ENCODE measurements at places on chromosomes 3 and 15.

- DNase-seq: no peak
These were observed 240.4 kb downstream of the RPLP1 start for GRCh38 chr15:69693059-69693458.

DNA sequence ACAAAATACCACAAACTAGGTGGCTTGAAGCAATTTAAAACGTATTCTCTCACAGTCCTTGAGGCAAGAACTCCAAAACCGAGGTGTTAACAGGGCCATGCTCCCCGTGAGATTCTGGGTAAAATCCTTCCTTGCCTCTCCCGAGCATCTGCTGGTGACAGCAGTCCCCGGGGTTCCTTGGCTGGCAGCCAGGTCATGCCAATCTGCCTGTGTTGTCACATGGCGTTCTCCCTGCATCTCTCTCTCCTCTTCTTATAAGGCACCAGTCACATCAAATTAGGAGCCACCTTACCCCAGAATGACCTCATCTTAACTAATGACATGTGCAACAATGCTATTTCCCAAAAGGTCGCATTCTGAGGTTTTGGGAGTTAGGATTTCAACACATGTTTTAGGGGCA is 26.3 kb upstream of the LRRN1 start:
- no peak for DNase-seq

GRCh38 chr3:109191421-109191820 is 54.9 kb downstream of the C3orf85 start:
- no peak for DNase-seq

GRCh38 chr3:160409812-160410610 is 10.6 kb downstream of the SMC4 start:
- DNase-seq: no peak

GRCh38 chr3:188071636-188072035 is 82.3 kb upstream of the LPP start:
- DNase-seq: no peak

GRCh38 chr15:57334257-57334656 is 42.0 kb upstream of the CGNL1 start:
- no peak for DNase-seq

DNA sequence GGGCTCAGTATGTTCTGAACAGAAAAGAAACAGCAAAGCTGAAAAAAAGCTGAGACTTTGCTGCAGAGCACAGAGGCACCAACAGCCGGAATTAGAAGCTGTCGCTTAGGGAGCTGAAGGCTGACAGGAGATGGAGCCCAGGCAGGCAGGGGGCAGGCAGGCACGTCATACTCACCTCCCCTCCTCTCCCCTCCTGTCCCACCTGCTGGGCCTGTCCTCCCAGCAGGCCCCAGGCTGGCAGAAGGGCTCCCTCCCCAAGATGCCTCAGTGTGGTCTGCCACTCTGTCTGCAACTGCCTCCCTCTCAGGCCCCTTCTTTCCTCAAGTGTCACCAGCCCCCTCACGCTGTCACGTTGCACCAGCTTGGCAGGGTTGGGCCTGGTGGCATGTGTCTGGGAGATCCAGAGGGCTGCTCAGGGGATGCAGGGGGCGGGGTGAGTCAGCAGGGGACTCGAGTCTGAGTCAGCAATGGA is 3.2 kb upstream of the ANKRD63 start:
- DNase-seq: no peak

DNA sequence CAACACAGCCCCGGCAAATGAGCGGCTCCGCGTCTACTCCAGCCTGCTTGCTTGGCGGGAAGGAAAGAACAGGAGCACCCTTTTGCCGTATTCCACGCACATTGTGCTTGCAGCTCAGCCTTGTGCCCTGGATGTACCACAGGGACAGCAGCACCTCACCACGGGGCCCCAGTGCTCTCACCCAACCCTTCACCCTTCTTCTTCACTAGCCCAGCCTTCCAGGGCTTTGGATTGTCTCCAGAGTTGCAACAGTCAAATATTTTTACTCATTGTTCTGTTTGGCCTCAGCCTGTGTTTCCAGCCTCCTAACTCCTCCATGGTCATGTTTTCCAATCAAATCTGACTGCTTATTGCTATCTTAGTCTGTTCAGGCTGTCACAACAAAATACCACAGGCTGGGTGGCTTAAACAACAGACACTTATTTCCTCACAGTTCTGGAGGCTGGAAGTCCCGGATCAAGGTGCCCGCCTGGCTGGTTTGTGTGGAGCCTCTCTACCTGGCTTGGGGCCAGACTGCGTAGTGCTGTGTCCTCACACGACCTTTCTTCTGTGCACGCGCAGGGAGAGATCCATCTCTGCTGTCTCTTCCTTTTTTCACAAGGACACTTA is 79.2 kb upstream of the ABHD17C start:
- DNase-seq: no peak

GRCh38 chr15:61743345-61743909 is 316.8 kb downstream of the VPS13C start:
- no peak for DNase-seq

DNA sequence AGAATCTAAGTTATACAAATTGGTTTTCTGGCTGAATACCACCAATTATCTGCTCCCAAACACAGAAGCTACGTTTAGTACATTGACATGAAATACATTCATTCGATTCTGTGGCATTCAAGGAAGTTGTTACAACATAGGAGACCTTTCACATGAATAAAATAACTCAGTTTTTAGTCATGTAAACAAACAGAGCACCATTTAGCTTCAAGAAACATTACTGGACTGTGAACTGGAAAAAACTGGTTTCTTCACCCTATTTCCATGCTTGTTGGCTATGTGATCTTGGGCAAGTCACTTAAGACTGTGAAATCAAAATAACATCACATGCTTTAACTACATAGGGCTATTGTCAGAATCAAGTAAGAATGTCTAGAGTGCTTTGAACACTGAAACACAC is 46.2 kb downstream of the NRG4 start:
- no peak for DNase-seq

DNA sequence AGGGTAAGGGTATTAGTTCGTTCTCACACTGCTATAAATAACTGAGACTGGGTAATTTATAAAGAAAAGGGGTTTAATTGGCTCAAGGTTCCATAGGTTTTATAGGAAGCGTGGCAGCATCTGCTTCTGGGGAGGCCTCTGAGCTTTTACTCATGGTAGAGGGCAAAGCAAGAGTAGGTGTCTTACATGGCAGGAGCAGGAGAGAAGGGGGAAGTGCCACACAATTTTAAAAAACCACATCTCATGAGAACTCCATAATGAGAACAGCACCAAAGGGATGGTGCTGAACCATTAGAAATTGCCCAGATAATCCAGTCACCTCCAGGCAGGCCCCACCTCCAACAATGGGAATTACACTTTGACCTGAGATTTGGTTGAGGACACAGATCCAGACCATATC is 12.2 kb downstream of the RNF111 start:
- no peak for DNase-seq

GRCh38 chr3:78734048-78734637 is 1033.7 kb downstream of the ROBO1 start:
- DNase-seq: no peak

GRCh38 chr3:12902181-12902999 is 61.0 kb upstream of the RPL32 start:
- DNase-seq: no peak

DNA sequence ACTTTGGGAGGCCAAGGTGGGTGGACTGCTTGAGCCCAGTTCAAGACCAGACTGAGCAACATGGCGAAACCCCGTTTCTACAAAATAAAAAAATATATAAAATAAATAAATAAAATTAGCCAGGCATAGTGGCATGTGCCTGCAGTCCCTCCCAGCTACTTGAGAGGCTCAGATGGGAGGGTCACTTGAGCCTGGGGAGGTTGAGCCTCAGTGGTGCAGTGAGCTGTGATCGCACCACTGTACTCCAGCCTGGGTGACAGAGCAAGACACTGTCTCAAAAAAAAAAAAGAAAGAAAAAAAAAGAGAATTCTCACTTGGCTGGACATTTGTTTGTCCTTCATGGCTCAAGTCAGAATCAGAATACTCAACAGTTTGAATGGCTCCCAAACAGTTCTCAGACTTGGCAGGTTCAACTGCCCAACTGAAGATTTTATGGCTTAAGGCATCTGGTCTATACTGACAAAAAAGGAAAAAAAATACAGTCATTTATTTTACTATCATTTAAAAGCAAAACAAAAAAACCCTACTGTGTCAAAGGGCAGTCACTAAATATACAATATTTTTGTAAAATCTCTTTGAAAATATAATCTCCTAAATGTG is 106.6 kb downstream of the FBXL22 start:
- DNase-seq: no peak

GRCh38 chr15:29467091-29467490 is 197.5 kb upstream of the NSMCE3 start:
- DNase-seq: no peak

GRCh38 chr3:190180268-190180667 is 59.6 kb upstream of the P3H2 start:
- no peak for DNase-seq

GRCh38 chr15:72725446-72725845 is 39.4 kb downstream of the BBS4 start:
- no peak for DNase-seq

DNA sequence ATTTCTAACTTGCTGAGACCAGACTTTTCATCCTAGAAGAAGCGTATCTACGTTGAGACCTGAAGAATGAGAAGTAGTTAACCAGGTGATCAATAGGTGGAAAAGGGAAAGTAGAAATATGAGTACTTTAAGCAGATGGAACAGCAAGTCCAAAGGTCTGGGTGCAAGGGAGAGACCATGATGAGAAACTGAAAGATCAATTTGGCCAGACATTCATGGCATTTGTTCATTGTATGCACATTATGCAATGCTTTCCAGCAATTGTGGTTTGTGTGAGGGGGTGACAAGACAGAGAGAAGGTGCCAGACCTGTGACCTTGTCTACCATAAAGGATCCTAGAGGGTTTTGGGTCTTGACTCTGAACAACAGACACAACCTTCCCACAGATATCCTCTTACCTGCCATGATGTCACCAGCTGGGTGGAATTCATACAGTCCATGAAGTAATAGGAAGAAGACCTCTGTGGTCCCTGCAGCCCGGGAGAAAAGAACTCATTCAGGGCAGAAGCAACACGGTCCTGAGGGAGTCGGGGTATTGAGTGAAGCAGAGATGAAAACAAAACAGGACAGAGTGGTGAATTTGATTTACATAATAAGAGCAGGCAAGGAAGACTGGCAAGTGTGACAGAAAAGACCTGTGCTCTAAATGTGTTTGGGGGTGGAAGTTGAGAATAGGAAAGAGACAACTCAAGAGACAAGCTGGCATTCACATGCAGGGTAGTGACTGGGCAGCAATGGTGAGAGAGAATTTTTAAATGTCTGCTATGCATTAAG is 63.4 kb upstream of the PSMD6 start:
- no peak for DNase-seq

- DNase-seq: no peak
These were observed 33.4 kb downstream of the ZXDC start for GRCh38 chr3:126442094-126442855.

DNA sequence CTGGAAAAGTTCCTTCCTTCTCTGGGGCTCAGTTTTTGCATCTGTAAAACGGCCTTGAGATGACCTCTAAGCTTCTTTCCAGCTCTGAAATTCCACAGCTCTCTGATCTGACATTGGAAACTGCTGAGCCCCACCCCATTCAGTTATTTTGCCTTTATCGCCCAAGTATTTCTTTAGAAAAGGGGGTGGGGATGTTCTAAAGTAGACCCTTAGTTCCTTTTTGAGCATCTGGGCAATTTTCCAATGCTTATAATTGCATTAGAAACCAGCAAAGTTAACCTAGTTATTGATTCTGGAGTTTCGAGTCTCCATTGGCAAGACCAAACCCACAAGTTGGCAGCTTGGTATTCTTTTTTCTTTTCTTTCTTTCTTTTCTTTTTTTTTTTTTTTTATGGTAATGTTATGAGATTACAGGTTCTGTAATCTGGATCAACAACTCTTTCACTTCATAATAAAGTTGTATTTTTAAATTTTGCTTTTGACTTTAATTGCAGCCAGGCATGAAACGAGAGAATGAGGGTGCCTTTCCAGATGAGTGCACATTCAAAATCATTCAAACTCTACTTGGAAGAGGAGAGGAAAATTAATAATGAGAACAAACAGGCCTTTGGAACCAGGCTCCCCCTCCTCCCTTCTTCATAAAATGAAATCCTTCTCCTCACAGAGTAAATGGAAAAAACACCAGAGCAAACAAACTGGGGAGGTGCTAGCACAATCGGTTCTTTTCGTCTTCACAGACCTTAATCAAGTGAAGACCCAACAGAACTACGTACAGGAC is 76.8 kb upstream of the LRIG1 start:
- DNase-seq: no peak

- no peak for DNase-seq
These were observed 579.4 kb upstream of the TBL1XR1 start for GRCh38 chr3:177776661-177777101.

GRCh38 chr3:175716446-175716845 is 857.3 kb downstream of the NAALADL2 start:
- DNase-seq: no peak

DNA sequence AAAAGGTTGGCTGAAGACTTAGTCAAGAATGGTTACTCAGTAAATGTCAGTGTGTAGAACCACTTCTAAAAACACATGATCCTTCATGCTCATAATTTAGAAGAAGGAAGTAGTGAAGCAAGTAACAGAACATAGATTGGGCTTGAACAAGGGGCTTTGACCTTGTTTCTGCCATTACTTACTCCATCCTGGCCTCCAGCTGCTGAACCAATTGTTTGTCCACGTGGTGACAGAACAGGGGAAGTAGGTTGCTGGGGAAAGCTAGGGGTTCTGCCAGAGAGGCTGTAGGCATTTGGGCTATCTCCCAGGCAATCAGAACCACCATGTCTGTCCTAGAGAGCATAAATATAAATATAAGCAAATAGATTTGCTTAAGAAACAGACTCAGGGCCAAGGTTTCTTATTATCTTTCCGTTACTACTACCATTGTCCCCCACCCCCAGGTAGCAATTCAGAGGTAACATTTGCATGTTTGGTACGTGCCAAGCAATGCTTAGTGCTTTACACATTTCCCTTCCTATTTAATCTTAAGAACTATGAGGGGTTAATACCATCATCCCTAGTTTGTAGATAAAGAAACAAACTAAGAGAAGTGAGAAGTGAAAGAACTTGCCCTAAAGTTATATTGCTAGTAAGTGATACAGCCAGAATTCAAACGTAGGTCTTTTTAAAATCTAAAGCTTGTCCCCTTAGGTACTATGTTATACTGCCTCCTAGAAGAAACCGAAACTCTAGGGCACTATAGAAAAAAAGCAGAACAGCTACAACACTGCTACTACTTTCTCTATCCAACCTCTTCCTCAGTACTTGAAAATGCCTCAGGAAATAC is 3.0 kb upstream of the SPG11 start:
- DNase-seq: no peak

DNA sequence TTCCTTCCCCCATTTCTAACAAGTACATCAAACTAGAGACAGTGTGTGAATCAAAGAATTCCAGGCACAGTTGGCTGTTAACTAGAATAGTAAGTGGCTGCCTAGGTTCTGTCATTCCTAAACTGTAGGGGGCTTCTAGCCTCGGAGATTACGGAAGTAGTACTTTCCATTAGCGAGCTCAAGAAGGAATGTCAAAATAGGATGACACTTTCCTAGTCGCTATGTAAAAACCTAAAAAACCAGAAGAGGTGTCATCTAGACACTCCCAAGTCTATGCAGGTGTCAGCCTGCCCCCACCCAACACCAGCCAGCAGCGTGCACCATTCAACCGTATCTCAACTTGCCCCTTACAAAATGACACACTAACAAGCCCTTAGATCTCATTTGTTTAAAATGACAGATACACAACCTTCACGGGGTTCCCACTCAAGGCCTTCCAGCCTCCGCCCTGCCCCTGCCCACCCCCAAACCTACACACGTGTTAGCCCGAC is 874 bp downstream of the INO80 start:
- peak; percentile 34 for DNase-seq

Measured in stimulated activated CD8-positive, alpha-beta memory T cell treated with anti-CD3 and anti-CD28 coated beads, Interleukin-2, amount 100 ng/mL, for 1 hour (primary cell).